ENCODE measurements at places on chromosomes 5 and 9.

DNA sequence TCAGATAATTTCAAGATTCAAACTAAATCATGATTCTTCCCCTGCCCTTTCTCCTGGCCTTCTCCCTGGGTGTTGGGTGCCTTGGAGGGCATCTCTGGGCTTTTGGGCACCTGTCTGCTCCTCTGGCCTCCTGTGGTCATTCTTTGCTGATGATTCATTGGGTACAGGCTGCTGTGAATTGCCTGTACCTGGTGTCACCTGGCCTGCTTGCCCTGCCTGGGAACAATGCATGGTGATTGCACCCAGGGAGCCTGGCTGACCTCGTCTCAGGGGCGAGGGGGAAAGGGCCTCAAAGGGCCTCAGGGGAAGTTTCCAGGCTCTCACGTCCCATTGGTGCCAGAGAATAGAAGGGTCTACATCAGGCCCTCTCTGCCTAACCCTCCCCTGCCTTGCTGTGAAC is 20.1 kb upstream of the CKMT2 start:
- no peak for DNase-seq

GRCh38 chr5:16943846-16944678 is 8.0 kb upstream of the MYO10 start:
- no peak for DNase-seq

GRCh38 chr5:102561894-102562760 is 63.3 kb upstream of the SLCO6A1 start:
- no peak for DNase-seq

DNA sequence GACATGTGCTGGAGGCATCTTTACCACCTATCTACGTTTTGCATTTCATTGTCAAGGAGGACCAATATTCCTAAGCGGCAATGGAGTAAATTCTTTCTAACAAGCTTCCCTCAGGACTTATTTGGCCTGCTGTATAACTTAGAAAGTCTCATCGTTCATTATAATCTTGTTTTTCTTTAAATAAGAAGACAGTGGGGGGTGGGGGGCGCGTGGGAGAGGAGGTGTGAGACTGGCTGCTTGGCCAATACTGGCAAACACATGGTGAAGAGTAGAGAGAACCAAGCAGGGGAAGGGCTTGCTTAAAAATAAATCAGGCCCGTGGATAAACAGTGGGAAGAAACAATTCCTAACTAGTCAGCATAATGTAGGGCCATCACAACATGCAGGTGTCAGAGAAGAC is 217.2 kb downstream of the GRIA1 start:
- DNase-seq = no peak

DNA sequence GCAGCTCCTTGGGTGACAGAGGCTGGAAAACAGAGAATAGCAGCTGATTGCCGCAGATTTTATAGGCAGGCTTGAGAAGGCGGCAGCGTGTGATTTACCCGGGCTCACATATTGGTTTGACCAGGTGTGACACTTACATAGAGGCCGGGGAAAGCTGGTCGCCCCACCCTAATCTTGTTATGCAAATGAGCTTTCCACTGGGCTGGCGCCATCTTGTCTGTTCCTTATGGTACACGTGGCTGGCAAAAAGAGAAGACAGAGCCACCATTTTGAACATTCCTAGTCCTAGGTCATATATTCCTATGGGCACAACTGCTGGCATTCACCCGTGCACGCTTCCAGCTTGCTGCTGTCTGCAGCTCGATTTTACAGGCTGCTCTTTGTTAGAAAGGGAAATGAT is 11.3 kb upstream of the SPZ1 start:
- no peak for DNase-seq

GRCh38 chr5:115738830-115739229 is 77.6 kb downstream of the CDO1 start:
- DNase-seq = no peak

- DNase-seq = no peak
Observed at GRCh38 chr9:102867488-102867887, 127.6 kb upstream of the CYLC2 start.
